ENCODE measurements at places on chromosomes 4 and X. TPM values are rescaled to one million over a fixed set of nuclear protein-coding genes. Genes with fewer than 3 reads are reported as not detected.

PABPC1L2B gene
- total RNA-seq, result not detected

AIFM1 gene
- total RNA-seq, result 14.2 TPM

PDZD4 gene
- total RNA-seq, result 10.3 TPM

TRPC5OS gene
- total RNA-seq, result not detected

UGT2A1 gene
- not detected for total RNA-seq

DNA sequence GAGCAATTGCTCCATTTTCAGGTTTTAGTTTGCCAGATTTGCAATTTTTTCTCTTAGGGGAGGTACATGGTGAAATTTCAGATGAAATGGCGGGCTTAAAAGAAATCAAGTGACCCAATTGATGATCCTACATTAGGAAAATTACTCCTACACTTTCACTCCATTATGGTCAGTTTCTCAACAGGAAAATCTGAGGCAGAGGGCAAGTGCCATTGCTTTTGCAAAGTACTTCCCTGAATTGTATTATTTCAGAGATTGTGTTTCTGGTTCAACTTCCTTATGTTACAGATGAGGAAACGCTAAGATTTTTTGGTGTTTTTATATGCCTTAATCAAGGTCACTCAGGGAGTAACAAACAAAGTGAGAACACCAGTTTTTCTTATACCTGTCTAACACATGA is 302.2 kb downstream of the ARAP2 start:
- H3K36me3 ChIP-seq, result no peaks in the 10 kb centered on the region
- H3K27me3 ChIP-seq, result no peaks in the 10 kb centered on the region
- no peak for DNase-seq
- H3K4me3 ChIP-seq, result no peak overlapping the region

- H3K4me1 ChIP-seq, result peaks cover 27% of the 10 kb centered on the region
- H3K27me3 ChIP-seq, result no peaks in the 10 kb centered on the region
- no peak overlapping the region for H3K27ac ChIP-seq
- no peak overlapping the region for H3K4me3 ChIP-seq
- no peaks in the 10 kb centered on the region for H3K36me3 ChIP-seq
Observed at GRCh38 chr4:128572778-128573241, 236.7 kb upstream of the JADE1 start.

DNA sequence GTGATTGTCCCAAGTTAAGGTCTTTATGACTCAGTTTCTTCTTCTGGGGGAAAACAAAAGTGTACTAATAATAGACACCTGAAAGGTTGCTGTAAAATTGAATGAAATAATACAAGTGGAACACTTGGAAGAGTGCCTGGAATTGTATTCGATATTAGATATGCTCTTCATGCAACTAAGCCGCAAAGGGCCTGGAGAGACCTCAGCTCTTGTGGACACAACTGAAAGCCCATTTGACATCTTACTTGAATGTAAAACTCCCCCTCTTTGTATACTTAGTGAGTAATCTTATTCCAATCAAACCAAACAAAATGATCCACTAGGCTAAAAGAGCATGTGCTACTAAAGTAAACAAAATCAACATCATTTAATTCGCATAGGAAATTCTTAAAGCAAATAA is 511 bp upstream of the MAP9 start:
- no peak for DNase-seq
- peaks cover 6% of the 10 kb centered on the region for H3K4me1 ChIP-seq
- H3K27ac ChIP-seq, result no peak overlapping the region

GRCh38 chr4:129344058-129344457 is 248.1 kb downstream of the C4orf33 start:
- H3K36me3 ChIP-seq, result no peaks in the 10 kb centered on the region
- no peak for DNase-seq
- peaks cover 7% of the 10 kb centered on the region for H3K4me1 ChIP-seq
- no peak overlapping the region for H3K4me3 ChIP-seq

DNA sequence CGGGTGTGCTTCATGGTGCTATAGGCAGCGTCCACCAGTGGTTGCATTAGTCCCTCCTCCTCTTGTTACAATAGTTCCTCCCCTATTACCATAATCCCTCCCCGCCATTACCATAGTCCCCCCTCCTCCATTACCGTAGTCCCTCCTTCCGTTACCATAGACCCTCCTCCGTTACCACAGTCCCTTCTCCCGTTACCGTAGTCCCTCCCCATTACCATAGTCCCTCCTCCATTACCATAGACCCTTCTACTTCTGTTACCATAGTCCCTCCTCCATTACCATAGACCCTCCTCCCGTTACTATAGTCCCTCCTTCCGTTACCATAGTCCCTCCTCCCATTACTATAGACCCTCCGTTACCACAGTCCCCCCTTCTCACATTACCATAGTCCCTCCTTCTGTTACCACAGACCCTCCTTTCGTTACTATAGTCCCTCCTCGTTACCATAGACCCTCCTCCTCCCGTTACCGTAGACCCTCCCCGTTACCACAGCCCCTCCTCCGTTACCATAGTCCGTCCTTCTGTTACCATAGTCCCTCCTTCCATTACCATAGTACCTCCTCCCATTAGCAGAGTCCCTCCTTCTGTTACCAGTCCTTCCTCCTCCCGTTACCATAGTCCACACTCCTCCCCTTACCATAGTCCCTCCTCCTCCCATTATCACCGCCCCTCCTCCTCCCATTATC is 129.6 kb downstream of the DHRSX start:
- no peaks in the 10 kb centered on the region for H3K36me3 ChIP-seq
- H3K27ac ChIP-seq, result no peak overlapping the region
- no peak for DNase-seq
- H3K4me1 ChIP-seq, result no peaks in the 10 kb centered on the region
- no peak overlapping the region for H3K4me3 ChIP-seq

DNA sequence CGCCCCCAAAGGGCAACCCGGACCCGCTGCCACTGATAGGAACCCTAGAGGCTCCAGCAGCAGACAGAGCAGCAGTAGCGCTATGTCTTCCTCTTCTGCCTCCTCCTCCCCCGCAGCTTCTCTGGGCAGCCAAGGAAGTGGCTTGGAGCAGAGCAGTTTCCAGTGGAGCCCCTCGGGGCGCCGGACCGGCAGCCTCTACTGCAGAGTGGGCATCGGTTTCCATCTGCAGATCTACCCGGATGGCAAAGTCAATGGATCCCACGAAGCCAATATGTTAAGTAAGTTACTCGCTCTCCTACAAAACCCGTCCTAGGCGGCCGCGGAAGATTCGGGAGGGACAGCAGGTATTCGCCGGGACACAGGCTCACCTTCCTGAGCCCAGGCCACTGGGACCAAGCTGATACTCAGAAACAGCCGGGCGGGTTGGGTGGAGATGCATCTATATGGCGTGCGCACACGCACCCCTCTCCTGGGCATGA is 477 bp downstream of the FGF5 start:
- peaks cover 21% of the 10 kb centered on the region for H3K4me1 ChIP-seq
- H3K27ac ChIP-seq, result no peak overlapping the region
- peak overlapping the region; percentile 27 for H3K4me3 ChIP-seq
- H3K36me3 ChIP-seq, result no peaks in the 10 kb centered on the region
- H3K27me3 ChIP-seq, result no peaks in the 10 kb centered on the region

- H3K27me3 ChIP-seq, result no peaks in the 10 kb centered on the region
- no peak for DNase-seq
- no peak overlapping the region for H3K27ac ChIP-seq
- H3K4me1 ChIP-seq, result peaks cover 5% of the 10 kb centered on the region
Observed at GRCh38 chr4:2424581-2424980, 5.8 kb downstream of the CFAP99 start.

DNA sequence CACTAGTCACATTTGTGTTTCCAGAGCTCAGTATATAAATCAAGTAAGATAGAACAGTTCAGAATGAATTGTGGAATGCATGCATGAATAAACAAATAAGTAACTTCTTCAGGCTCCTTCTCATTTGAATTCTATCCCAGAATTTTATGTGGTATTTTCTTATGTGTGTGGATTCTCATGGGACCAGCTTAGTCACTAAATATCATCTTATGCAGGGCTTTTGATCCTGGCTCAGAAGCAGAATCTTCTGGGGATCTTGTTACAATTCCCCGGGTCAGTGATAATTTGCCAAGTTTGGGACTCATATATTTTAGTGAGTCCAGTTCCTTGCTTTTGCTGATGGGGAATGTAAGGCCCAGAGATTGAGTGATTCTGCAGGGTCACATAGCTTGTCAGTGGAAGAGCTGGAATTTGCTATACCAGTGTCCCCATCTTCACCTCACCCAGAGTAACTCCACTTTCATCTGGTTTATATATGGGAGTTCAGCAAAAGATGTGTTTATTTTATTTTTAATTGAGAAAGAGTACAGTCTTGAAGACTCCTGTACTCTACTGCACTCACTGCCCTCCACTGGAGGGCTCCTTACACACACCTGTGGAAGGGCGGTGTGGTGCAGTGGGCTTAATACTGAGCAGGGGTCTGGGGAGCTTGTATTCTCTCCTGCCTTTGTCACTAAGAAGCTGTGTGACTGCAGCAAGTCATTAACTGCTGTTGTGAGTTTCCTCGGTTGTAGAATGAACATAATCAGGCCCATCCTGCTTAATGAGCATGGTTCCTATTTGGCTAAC is 198.2 kb upstream of the CXorf66 start:
- no peak overlapping the region for H3K27ac ChIP-seq
- no peaks in the 10 kb centered on the region for H3K4me1 ChIP-seq
- no peaks in the 10 kb centered on the region for H3K27me3 ChIP-seq
- no peak for DNase-seq

GRCh38 chrX:46044486-46044885 is 500.7 kb downstream of the ZNF674 start:
- no peak overlapping the region for H3K27ac ChIP-seq
- no peak for DNase-seq
- no peaks in the 10 kb centered on the region for H3K4me1 ChIP-seq

DNA sequence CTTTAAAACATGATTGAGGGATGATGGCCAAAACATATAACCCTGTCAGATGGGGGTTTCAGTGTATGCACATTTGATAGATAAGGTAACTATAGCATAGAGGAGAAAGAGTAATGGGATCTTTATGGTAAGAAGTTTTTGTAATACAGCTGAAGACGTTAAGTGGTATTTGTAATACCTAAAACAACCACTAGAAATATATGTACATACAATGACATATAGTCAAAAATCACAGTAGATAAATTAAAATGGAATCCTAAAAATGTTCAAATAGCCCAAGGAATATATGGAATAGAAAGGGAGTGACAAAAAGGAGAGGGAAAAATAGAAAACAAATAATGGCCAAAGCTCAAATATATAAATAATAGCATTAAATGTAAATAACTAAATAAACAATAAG is 371.3 kb upstream of the FSTL5 start:
- no peaks in the 10 kb centered on the region for H3K27me3 ChIP-seq
- H3K4me3 ChIP-seq, result no peak overlapping the region
- no peak for DNase-seq

DNA sequence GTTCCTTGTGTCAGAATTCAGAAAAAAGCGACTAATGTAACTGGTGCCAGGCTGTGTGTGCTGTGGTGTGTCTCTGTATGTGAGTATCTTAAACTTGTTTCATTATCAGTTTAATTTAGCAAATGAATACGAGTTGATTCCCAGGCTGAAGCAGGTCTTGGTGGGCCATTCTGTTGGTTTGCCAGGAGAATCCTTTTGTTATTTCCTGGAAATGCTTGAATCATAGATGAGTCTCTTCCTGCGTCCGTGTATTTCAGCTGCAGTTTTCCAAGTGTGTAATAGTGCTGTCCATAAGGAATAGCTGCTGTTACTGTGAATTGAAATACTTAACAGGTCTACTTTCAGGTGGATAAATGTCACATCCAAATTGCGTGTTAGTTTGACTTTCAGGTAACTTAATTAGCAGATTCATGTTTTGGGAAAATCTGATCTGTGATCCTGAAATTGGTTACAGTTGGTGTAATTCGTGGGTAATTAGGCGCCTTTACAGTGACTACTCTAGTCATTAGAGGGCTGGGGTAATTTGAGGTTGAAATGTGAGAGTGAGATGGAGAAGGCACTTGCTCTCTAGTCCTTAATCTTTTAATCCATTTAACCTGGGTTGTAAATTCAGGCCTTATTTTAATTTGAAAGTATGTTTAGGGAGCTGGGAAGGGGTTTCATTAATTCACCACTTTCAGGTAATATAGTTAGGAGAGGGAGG is 23.8 kb downstream of the TMEM131L start:
- H3K4me3 ChIP-seq, result no peak overlapping the region
- H3K27me3 ChIP-seq, result no peaks in the 10 kb centered on the region
- no peak for DNase-seq
- H3K4me1 ChIP-seq, result peaks cover 41% of the 10 kb centered on the region
- no peak overlapping the region for H3K27ac ChIP-seq

GRCh38 chr4:102321260-102321995 is 23.9 kb downstream of the SLC39A8 start:
- no peaks in the 10 kb centered on the region for H3K36me3 ChIP-seq
- peaks cover 9% of the 10 kb centered on the region for H3K4me1 ChIP-seq
- no peak overlapping the region for H3K27ac ChIP-seq
- H3K4me3 ChIP-seq, result no peak overlapping the region
- DNase-seq, result no peak

- no peak overlapping the region for H3K27ac ChIP-seq
- no peak for DNase-seq
- no peaks in the 10 kb centered on the region for H3K36me3 ChIP-seq
Observed at GRCh38 chrX:30831082-30831481, 58.0 kb downstream of the TAB3 start.

DNA sequence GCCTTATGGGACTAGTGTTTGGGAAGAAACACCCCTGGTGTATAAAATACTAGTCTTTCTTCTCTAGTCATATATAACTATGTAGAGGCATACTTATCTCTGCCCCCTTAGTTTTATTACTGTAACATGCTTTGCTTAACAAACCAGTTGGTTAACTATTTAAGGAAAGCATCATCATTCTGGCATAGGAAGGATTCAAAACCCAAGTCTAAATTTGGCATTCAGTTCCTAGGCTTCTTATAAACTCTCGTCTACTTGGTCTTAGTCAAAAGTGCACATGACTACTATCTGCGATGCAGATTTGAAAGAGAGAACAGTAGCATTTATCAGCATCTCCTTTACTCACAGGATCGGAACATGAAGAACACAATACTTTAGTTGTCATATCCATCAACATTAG is 111.3 kb downstream of the MFAP3L start:
- no peaks in the 10 kb centered on the region for H3K36me3 ChIP-seq
- H3K4me3 ChIP-seq, result no peak overlapping the region
- no peak overlapping the region for H3K27ac ChIP-seq
- DNase-seq, result no peak

DNA sequence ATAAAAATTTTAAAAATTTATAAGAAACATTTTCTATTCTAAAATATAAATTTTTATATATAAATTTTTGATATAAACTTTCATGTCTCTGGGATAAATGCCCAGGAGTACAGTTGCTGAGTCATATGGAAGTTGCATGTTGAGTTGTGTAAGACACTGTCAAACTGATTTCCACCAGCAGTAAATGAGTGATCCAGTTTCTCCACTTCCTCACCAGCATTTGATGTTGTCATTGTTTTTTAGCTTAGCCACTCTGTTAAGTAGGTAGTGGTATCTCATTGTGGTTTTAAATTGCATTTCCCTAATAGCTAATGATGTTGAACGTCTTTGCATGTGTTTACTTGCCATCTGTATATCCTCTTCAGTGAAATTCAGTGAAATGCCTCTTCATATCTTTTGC is 66.5 kb downstream of the MAMLD1 start:
- H3K27me3 ChIP-seq, result no peaks in the 10 kb centered on the region
- no peak overlapping the region for H3K27ac ChIP-seq
- no peaks in the 10 kb centered on the region for H3K36me3 ChIP-seq

- H3K27me3 ChIP-seq, result no peaks in the 10 kb centered on the region
- H3K4me3 ChIP-seq, result no peak overlapping the region
- DNase-seq, result no peak
- no peaks in the 10 kb centered on the region for H3K4me1 ChIP-seq
Observed at GRCh38 chr4:143240939-143241679, 56.4 kb downstream of the USP38 start.

All from vagina (tissue), 2 donors.